NCI-H1436 (cell line): ENCODE measurements at places on chromosomes 4 and X.

- no peak for DNase-seq
Measured at GRCh38 chr4:84480082-84480481, 19.0 kb downstream of the NKX6-1 start.

DNA sequence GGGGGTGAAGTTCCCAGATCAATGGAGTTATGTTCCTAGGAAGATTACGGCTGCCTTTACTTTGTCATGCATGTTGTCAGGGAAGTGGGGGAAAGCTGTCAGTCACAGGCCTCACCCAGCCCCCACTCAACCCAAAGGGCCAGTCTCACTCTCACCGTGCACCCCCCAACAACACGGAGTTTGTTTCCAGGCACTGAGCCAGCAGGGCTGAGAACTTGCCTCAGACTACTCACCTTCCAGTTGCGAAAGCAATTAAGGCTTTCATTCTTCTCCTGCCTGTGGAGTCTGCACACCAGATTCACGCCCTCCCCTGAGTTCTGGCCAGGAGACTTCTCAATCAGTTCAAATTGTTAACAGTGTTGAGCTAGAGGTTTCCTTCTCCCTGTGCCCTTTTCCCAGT is 114.3 kb downstream of the SH3BGRL start:
- DNase-seq, result no peak

GRCh38 chrX:14173873-14174272 is 144.2 kb upstream of the GEMIN8 start:
- no peak for DNase-seq

- DNase-seq, result no peak
Measured at GRCh38 chr4:175125410-175126068, 207.4 kb downstream of the ADAM29 start.

DNA sequence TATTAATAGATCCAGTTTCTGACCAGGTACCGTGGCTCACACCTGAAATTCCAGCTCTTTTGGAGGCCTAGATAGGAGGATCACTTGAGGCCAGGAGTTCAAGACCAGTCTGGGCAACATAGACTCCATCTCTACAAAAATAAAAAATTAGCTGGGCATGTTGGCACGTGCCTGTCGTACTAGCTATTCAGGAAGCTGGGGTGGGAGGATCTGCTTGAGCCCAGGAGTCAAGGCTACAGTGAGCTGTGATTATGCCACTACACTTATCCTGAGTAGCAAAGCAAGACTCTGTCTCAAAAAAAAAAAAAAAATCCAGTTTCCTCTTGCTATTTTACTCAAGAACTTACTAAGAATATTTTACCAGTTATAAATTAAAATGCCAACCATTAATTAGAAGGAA is 91.7 kb downstream of the SLC10A6 start:
- DNase-seq, result peak; percentile 5

- DNase-seq, result no peak
Measured at GRCh38 chrX:141619336-141619735, 29.8 kb downstream of the SPANXA2 start.

DNA sequence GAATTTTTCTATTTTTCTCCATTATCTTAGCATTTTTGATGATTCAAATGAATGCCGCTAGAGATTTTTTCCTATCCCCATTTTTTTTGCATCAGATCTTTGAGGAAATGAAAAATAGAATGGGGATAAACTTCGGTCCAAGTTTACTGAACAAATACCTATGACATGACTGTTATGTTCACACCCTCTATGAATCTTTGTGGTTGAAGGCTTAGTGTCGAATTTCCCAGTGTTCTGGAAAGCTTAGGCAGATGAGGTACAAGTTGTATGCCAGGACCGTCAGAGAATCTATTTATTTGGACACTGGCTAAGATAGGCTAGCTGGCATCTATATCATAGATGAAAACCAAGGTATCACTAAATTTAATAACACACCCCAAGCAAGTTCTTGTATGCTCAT is 123.4 kb downstream of the SPCS3 start:
- DNase-seq, result no peak
